Chondrocyte (in vitro differentiated cells): ENCODE measurements at places on chromosomes 7 and 10. TPM values are rescaled to one million over a fixed set of nuclear protein-coding genes. Genes with fewer than 3 reads are reported as not detected.

GRCh38 chr7:146741911-146742310 lies 625.3 kb downstream of the CNTNAP2 start:
- no peaks in the 10 kb centered on the region for H3K36me3 ChIP-seq
- no peak for DNase-seq
- no peaks in the 10 kb centered on the region for H3K27me3 ChIP-seq
- H3K4me3 ChIP-seq: no peak overlapping the region
- peaks cover 3% of the 10 kb centered on the region for H3K4me1 ChIP-seq

The PLCE1 gene
- 9.9 to 14.7 TPM (median 10.6 TPM) in 3 replicates for total RNA-seq

The KIAA1549 gene
- total RNA-seq: 4.7 to 9.2 TPM (median 8.5 TPM) in 3 replicates

The NUTM2E gene
- 0.52 to 0.80 TPM (median 0.74 TPM) in 3 replicates for total RNA-seq

- peaks cover 79% of the 10 kb centered on the region for H3K27me3 ChIP-seq
- H3K27ac ChIP-seq: no peak overlapping the region
- H3K4me3 ChIP-seq: no peak overlapping the region
- peaks cover 5% of the 10 kb centered on the region for H3K36me3 ChIP-seq
- H3K4me1 ChIP-seq: peaks cover 31% of the 10 kb centered on the region
- DNase-seq: peak; percentile 41
Measured at GRCh38 chr7:155375337-155376277, 77.9 kb downstream of the INSIG1 start.
